BE2C (cell line): ENCODE measurements at places on chromosomes 7 and 10.

- DNase-seq: no peak
Observed at GRCh38 chr7:151847681-151848081, 29.2 kb downstream of the PRKAG2 start.

GRCh38 chr10:65544756-65545155 is 1381.1 kb upstream of the LRRTM3 start:
- DNase-seq: no peak

GRCh38 chr10:48996329-48996728 is 56.7 kb upstream of the LRRC18 start:
- no peak for DNase-seq

GRCh38 chr7:69790977-69791724 is 192.9 kb downstream of the AUTS2 start:
- no peak for DNase-seq

GRCh38 chr10:97362310-97363033 is 27.9 kb upstream of the FRAT2 start:
- no peak for DNase-seq

DNA sequence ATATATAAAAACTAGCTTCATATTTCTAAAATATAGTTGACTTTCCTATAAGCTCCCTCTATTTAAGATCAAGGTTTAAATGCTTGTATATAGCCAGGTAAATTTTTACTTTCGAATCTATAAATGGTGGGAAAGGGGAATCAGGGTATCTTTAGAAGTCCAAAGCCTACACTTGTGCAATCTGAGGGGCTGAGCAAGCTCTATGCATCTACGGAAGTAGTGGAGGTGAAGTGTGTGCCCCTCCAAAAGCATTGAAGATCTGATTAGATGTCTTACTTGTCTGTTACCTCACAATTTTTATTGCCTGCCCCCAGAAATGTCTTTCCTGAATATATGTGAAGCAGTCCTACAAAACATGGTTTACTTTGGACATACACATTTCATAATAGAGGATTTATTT is 1.6 kb downstream of the AKAP9 start:
- no peak for DNase-seq

DNA sequence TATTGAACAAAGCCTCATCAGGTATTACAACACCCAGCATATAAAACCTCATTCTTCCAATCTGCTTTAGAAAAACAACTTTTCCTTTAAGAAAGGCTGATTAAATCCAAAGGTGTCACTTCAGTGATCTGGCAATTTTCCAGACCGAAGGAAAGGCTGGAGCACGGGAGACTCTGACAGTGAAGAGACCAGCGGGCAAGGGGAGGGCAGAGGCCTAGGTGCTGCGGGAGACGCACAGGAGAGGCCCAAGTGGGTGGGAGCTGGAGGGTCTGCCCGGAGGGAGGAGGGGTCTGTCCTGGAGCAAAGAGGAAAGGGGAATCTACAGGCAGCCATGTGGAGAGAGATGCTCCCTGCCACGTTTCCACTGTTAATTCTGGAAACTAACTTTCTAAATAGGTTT is 24.3 kb upstream of the PPP2R2D start:
- DNase-seq: no peak

- DNase-seq: no peak
Observed at GRCh38 chr7:36440880-36441279, 51.2 kb downstream of the ANLN start.

- no peak for DNase-seq
Observed at GRCh38 chr7:20346577-20346976, 15.9 kb downstream of the ITGB8 start.

DNA sequence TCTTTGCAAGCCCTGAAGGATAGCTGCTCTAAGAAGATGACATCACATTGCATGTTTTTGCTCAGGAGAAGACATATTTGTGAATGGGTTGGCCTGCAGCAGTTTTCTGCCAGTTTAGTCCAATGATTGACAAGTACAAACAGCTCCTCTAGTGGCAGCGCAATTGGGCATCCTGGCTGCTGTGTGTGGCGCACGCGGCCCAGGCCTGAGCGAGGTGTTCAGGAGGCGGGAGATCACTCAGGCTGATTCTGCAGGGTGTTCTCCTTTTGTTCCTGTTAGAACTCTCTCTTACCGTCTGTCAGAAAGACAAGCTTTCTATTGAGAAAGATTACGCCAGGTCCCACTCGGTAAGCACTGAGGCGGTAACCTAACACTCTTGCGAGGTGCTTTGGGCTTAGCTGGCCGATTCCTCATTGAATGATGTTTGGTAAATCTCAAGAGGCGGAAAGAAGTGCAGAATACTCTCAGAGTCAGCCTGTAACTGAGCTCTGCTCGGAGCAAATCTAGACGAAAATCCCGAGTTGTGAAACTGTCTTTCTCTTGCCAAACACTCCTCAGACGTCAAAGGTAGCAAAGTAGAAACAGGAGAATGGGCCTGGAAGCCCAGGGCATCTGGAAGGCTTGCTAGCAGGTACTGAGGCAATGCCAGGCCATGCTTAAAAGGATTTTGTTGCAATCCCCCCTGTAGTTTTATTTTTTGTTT is 219.2 kb upstream of the BMPER start:
- peak; percentile 13 for DNase-seq

DNA sequence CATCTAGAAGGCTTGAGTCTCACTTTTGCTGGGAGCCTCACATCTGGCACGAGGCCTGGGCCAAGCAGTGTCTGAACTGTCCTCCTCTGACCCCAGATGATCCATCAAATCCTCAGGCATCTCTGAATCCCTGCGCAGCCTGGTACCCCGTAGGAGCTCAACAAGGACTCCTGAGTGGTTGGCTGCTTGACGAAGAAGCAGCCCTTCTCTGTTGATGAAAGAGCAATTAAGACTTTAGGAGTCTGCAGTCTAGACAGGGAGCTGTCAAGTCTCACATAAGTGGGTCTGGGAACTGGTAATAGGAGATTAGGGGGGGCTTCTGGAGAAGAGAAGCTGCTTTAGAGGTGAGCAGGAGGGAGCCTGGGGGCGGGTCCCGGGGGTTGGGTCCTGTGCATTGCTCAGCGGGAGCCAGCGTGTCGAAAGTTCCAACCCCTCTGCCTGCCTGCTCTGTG is 326.0 kb downstream of the RPS24 start:
- no peak for DNase-seq

DNA sequence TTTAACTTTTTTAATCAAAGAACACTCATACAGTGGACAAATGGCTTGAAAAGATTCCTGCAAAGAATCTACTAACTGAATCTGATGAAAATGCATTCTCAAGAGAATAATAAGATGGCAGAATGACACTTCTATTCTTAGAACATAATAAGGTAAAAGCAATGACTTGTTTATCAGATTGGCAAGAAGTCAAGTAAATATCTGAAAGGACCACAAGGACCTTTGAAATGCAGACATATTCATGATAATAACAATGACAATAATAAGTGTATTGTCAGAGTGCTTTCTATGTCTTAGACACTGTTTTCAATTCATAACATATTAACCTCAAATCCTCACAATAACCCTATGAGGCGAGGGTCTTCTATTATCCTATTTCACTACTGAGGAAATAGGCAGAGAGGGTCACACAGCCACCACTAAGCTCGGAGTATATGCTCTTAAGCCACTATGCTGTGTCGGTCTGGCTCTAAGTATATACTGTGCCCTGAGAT is 10.6 kb downstream of the HACD1 start:
- no peak for DNase-seq

- DNase-seq: no peak
Observed at GRCh38 chr10:14416308-14416700, 85.6 kb upstream of the FRMD4A start.

- DNase-seq: no peak
Observed at GRCh38 chr7:84744385-84744784, 442.5 kb downstream of the SEMA3D start.

- no peak for DNase-seq
Observed at GRCh38 chr7:149100821-149101220, 10.3 kb upstream of the ZNF786 start.

DNA sequence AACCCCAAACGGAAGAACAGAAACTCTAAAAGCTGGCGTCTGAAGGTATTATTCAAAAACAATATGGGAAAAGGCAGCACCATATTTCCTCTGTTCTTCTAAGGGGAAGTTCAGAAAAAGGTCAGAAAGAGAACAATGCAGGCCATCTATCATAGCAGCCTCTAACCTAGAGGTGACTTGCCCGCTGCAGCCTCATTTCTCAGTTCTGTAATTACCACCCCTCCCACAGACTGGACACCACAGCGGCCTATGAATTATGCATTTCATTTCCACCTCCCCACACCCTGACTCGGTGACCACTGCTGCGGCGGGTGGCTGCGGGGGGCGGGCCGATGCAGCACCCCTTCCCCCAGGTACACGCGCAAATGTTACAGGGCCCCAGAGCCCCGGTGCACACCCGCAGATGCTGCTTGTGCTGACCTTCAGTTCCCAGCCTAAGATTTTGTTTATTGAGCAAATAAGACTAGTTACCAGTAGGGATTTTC is 125.5 kb downstream of the CLEC2L start:
- no peak for DNase-seq

- no peak for DNase-seq
Observed at GRCh38 chr10:5317547-5318107, 47.1 kb upstream of the UCN3 start.

- DNase-seq: no peak
Observed at GRCh38 chr10:117788911-117789310, 246.4 kb downstream of the EMX2 start.

GRCh38 chr7:151173386-151174245 is 6.1 kb upstream of the GBX1 start:
- DNase-seq: no peak

- no peak for DNase-seq
Observed at GRCh38 chr10:9577746-9578145, 1439.9 kb upstream of the CELF2 start.

- no peak for DNase-seq
Observed at GRCh38 chr7:147611431-147611830, 979.1 kb upstream of the C7orf33 start.

DNA sequence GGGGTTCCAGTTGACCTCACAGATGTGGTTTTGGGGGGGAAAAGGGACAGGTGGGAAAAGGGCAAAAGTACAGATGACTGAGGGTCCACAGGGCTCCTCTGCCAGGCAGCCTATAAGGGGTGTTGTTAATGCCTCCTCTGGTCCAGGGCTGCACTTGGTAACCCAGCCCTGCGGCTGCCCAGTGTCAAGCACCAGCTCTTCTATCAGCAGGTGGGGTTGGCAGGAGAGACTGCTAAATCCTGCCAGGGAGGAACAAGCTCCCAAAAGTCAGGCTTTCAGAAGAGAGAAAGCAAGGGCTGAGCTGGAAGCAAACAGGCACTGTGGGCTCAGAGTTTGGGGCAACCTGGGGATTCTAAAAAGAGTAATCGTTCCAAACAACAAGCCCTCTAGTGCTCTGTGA is 39.1 kb downstream of the LRRC20 start:
- DNase-seq: no peak
